ENCODE measurements at places on chromosomes 13 and 19.

GRCh38 chr19:17220207-17220758, 5.1 kb downstream of the USE1 start:
- DNase-seq = no peak

DNA sequence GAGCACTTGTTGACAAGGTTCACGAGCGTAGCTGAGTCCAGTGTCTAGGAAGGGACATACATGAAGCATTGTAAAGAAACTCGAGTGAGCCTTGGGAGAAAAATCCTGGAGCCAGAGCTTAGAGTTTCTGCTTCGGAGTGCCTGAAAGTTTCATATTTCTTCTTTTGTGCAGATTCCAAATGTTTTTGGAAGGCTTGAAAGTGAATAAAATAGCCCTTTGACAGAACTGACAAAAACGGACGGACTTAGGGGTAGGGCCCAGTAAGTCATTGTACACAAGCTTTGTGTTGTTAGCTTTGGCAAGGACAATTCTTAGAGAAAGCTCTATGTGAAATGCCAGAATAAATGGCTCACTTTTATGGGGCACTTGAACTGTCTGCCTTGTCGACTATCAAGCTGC, 2.8 kb downstream of the RNF113B start:
- DNase-seq = no peak

DNA sequence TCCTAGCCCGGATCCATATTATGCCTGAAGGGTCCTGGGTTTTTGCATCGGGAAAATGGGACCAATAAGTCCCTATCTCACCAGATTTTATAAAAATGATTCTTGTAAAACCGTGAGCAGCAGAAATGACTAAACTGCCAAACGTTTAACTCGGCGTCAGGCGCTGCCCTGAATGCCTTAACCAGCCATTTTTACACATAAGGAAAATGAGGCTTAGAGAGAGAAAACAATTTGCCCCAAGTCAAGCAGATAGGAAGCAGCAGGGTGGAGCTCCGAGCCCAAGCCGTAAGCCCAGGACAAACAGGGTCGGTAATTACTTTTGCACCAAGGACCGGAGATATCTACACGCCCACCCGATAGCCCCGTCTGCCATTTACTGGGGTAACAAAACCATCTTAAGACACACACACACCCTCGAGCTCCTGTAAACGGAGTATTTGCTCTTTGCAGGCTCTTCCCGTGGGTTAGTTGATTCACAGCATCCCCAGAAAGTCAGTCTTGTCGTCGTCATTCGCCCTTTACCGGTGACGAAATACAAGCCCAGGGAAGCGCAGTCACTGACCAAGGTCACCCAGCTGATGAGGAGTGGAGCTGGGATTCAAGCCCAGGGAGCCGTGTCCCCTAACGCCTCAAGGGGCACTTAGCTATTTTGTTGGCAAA, 16.0 kb upstream of the MRI1 start:
- DNase-seq = no peak

- no peak for DNase-seq
Observed at GRCh38 chr13:27203186-27203585, 31.6 kb upstream of the USP12 start.

DNA sequence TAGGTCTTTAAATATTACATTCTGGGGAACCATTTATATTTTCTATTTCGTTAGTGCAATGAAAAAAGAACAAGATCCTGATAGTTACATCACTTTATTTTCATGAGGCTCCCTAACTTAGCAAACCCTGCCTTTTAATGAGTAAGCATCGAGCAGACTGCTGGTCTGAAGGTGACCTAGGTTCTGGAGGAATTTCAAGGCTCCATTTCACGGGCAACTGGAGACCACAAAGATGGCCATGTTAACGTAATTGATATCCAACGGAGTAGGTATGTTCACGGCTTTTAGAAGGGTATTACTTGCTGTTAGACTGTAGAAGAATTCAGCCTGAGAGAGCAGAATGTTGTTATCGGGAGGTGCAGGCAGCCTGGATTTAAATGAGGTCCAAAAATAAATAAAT, 1597.6 kb downstream of the EFNB2 start:
- DNase-seq = no peak

Data from GM18507 (cell line).